Activated CD4-positive, CD25-positive, alpha-beta regulatory T cell treated with anti-CD3 and anti-CD28 coated beads, Interleukin-2, amount 50 U/mL, for 24 hours (primary cell): ENCODE measurements at places on chromosomes 5 and 9.

DNA sequence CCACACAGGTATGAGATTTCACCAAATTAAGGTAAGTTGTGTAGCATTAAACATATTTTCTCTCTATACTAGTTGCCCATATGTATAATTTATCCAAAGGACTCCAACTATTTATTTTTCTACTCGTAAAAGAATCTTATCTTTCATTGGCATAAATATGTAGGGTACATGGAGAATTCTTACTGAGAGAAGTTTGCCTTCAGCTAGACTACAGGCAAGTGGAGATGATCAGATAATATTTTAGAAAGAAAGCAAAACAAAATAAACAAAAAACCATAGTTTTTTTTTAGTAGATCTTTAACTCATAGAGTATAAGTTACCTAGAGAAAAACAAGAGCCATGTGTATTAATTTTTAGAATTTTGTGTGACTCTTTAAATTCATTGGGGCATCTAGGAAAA is 743.1 kb upstream of the ARRDC3 start:
- ATAC-seq, result no peak

GRCh38 chr5:21219251-21219650 is 1231.3 kb upstream of the CDH18 start:
- no peak for ATAC-seq

DNA sequence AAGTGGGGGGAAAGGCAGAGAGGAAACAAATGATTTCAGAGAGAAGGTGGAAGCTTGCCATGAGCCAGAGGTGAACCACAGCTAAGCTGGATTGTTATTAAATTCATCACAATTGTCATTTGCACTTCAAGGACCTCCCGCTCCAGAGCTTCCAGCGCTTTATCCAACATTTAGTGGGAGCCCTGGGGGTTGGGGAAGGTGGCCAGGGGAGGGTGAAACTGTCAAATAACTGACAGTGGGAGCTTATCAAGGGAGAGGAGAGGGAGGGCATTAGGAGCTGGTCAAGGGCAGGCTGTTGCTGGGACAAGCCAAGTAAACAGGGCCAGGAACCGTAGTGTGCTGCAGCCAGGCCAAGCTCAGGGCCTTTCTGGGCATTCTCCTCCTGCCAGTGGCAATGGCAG is 71.5 kb downstream of the SIL1 start:
- no peak for ATAC-seq

DNA sequence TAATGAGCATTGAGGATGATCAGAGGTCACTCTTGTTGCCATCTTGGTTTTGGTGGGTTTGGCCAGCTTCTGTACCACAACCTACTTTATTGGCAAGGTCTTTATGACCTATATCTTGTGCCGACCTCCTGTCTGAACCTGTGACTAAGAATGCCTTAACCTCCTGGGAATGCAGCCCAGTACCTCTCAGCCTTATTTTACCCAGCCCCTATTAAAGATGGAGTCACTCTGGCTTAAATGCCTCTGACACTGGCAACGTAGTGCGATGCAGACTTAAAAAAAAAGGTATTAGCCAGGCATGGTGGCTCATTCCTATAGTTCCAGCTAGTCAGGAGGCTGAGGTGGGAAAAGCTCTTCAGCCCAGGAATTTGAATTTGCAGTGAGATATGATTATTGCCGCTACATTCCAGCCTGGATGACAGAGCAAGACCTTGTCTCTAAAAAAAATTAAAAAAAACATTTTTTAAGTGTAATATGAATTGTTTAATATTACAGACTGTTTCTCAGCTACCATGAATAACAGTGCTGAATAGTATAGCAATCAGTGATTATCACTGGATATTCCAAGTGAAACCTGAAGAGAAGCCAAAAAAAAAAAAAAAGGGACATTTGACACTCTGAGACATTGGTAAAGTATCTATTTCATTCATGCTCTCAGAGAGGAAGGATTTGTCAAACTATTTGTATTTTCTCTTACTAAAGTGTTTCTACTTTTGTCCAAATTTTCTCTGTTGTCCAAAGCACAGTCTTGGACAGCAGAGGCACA is 18.3 kb upstream of the STOM start:
- no peak for ATAC-seq

GRCh38 chr9:20513126-20513913 is 109.0 kb downstream of the MLLT3 start:
- no peak for ATAC-seq

DNA sequence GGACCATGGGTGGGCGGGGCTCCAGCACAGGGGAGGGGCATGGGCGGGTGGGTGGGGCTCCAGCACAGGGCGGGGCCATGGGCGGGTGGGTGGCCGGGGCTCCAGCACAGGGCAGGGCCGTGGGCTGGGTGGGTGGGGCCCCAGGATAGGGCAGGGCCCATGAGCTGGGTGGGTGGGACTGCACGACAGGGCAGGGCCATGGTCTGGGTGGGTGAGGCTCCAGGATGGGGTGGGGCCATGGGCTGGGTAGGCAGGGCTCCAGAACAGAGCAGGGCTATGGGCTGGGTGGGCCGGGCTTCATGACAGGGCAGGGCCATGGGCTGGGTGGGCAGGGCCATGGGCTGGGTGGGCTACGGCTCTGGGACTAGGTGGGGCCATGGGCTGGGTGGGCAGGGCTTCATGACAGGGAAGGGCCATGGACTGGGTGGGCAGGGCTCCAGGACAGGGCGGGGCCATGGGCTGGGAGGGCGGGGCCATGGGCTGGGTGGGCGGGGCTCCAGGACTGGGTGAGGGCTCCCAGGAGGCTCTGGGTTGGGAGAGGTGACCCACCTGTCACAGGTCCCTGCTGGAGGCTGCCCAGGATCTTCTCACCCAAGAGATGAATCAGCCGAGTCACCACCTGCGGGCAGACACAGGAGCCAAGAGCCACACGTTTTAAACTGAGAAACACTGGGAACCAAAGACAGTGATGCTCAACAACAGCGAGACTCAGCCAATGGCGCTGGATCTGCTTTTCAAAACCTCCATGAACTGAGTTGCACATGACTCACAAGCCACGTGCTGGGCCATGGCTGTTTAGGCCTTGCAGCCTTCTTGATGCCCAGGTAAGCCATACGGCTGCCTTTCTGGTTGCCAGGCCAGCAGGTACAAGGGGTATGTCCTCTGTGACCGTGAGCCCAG is 33.6 kb upstream of the NSMF start:
- peak; percentile 32 for ATAC-seq

DNA sequence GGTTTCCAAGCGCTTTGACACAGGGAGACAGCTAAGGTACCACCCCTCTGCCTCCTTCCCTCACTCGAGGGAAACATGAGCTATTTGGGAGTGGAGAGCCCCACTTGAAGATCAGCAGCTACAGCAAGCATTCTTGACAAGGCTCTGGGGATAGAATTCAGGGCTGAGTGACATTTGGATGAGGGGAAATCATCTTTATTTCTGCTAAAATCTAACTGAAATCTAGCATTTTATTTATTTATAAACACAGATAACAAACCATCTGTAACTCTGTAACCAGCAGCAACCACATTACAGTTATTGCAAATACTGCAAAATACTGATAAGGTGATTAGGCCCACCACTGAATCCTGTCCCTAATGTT is 22.4 kb downstream of the RNF130 start:
- no peak for ATAC-seq

DNA sequence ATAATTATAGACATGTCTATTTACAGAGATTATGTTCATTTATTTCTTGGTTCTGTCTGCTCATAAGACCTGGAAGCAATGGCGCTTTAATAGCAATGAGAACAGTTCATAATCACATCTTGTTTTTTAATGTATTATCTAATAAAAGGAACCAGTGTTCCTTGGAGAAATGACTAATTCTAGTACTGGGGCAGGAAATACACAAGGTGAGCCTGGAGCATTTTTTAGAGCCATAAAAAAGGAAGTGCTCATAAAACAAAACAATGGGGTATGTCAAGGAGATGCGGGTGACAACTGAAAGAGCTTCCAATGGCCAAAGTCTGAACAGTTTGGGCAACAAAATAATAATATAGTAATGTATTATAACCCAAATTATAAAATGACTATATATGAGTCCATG is 531.9 kb upstream of the CHD1 start:
- no peak for ATAC-seq

DNA sequence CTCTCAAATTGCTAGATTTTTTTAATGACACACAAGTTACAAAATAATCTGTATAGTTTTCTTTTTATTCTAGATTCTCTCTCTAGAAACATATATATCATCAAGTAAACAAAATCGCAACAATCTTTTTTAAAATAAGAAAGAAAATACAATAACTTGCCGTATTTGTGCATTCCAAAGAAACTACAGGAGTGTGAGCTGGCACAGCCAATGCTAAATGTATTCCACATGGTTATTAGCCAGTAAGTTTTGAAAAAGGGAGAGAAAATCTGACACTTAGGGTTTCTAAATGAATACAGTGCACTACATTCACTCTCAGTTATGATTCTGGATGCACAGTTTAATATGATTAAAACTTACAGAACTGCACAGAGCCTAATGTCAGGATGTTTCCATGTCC is 117.9 kb downstream of the BNC2 start:
- ATAC-seq, result no peak

- ATAC-seq, result no peak
These were observed 143.5 kb upstream of the PPP1R2B start for GRCh38 chr5:156706631-156707030.

DNA sequence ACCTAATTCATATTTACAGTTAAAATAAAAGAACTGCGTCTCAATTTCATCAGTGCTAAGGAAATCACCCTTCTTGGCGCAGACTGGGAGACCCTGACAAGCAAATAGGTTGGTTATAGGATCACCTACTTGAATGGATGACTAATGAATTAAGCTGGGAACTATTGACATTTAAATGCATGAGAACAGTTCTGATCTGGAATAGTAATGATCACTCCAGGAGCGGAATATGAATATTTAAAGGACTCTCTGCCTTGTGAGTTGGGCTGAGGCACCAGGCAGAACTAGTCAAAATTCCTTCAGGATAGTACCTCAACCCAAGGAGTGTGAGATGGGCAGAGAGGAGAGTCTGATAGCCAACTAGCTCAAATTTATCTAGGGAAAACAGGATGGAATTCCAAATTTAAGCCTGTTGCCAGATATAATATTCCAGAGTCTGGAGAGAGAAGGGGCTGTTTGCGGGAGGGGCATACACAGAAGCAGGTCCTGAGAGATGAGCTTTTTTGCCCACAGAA is 364.4 kb downstream of the CSNK1G3 start:
- ATAC-seq, result no peak

DNA sequence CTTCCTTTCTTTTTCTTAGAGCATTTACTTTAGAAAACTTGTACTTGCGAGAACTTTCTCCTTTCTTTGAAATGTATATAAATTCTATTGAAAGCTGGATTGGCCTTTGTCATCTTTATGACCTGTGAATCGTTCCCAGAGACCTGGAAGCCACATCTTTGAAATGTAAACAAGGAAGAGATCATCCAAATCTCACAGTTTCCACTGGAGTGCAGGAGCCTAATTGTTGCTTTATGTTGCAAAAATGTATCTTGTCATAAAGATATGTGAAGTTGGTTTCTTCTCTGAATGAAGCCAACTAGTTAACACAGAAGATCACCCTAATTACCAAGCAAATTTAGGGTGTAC is 1101.8 kb downstream of the TAF11L14 start:
- no peak for ATAC-seq

- no peak for ATAC-seq
These were observed 21.8 kb downstream of the KCNIP1 start for GRCh38 chr5:170525470-170526211.

DNA sequence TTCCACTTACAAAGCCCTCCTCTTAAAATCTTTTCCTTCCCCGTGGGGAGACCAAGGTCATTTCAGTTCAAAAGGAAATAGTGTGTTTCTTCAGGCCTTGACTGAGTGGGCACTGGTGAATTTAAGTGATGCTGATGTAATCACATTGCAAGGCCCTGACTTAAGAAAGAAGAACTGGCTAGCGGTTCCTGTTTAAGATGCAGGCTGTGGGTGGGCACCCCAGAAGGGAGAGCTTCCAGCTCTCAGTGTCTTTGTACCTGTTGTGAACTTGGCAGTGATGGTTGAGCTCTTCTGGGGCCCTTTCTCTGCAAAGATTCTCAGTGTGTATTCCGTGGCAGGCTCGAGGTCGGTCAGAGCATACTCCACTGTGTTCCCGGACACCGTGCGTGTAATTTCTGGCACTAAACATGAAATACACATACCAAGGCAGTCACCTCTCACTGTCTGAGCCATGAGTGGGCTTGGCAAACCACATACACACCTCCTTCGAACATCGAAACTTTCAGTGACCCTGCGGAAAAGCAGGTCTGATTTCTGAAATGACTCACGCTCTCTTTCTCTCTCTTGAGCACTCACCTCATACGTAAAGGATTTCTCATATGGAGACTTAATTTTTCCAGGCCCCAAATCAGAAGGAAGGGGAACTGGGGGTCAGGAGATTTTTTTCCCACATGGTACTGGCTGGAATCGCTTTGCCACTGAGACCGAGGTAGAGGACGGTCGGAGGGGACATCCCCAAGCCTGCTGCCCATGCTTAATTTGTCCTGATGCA is 81.9 kb downstream of the TNC start:
- ATAC-seq, result peak; percentile 85

DNA sequence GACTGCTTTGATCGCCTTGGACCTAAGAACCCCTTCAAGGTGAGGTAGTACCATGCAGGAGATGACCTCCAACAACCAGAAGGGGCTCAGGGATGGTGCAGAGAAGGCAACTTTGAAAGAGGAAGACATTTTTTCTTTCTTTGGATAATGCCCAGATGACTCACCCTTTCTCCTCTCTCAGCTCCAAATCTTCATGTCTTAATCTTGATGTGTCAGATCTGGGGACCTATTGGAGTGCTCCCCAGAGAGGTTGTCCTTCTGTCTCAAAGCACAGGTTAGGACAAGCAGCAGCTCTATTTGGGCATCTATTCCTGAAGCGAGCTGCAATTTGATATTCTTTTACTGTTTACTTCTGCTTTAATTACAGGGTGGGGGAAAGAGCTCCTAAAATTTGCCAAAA is 229.9 kb upstream of the MAP3K1 start:
- no peak for ATAC-seq

- ATAC-seq, result no peak
These were observed 401.6 kb downstream of the TMEM232 start for GRCh38 chr5:110324876-110325275.

DNA sequence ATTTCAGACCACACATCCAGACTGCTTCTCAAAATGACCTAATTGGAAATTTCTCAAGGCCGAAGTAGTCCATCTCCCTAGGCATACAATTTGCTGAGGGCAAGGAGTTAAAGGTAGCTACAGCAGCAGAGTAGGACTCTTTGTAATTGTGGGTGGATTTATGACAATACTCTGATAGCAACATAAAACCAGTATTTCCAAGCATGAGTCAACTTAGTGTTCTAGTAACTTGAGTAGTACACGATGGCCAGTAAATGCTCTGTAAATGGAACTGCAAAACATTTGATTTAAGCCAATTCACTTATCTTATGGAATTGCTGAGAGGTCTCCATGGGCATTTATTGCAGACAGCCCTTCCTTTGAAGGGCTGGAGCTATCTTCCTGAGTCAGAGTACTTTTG is 352.2 kb downstream of the PLK2 start:
- ATAC-seq, result no peak

- peak; percentile 85 for ATAC-seq
These were observed at the start of gene RAPGEF1 for GRCh38 chr9:131739959-131740648. TSS of gene RAPGEF1 (minus strand) at chr9:131740076. CDS start at chr9:131739830, 246 bp downstream.

GRCh38 chr5:88536146-88536545 is 267.5 kb upstream of the TMEM161B start:
- ATAC-seq, result no peak
